ENCODE measurements at places on chromosomes 4 and X.

- no peak for DNase-seq
These were observed 23.4 kb downstream of the INTU start for GRCh38 chr4:127656047-127656680.

DNA sequence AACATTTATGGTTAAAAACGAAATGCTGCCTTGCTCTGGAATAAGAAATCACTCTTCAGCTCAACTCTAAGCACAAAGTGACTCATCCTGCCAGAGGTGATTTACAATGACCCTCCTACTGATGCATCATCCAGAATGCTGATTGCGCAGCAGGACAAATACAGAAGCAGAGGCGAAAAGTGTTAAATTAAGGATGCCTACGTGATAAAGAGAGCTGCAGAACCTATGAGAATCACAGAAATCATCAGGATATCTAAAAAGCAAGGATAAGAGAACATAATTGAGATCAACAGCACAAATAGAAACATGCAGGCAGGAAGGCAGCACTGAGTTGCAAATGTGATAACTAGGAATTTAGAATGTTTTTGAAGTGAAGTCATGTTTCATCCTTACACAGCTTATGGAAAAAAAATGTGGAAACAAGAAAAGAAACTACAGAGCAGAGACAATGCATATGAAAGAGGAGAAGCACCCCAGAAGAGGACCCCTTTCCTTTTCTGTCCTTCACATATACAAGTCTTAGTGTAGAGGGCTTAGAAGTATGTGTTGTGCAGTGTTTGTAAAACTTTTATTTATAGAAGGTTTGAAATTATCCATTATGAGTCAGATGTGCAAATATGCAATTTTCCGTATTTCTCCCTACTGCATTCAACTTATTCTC, 188.4 kb downstream of the SLC7A11 start:
- no peak for DNase-seq

DNA sequence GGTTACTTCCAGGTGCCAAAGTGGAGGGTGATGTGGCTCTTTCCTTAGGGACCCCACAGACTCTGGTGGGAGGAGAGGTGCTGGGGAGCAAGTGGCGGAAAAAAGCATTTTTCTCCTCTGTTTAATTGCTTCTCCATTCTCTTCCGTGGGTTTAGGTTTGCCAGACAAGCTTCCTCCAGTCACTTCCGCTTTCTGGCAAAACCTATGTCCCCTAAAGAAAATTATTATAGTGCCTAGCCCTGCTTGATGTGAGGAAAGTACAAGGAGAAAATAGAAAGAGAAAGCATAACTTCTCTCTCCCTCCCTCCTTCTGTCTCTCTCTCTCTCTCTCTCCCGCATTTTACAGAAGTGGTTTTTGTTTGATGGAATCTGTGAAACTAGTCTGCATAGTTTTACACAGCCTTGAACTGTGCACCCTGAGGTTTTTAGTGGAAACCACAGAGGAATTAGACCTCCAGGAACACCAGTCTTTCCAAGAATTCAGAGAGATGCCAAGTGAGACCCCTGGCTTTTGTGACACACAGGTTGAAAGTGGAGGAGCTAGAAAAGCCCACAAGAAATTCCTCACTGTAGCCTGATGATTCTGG, 231.1 kb upstream of the ANXA3 start:
- no peak for DNase-seq

GRCh38 chrX:29432534-29432933, 782.8 kb upstream of the MAGEB2 start:
- DNase-seq, result no peak

DNA sequence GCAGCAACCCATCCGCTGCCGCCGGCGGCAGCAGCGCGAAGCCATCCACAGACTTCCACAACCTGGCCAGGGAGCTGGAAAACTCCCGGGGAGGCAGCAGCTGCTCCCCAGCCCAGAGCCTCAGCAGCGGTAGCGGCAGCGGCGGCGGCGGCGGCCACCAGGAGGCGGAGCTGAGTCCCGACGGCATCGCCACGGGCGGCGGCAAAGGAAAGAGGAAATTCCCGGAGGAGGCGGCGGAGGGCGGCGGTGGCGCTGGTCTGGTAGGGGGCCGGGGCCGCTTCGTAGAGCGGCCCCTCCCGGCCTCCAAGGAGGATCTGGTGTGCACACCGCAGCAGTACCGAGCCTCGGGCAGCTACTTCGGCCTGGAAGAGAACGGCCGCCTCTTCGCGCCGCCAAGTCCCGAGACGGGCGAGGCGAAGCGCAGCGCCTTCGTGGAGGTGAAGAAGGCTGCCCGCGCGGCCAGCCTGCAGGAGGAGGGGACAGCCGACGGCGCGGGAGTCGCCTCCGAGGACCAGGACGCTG, 4.9 kb downstream of the PRDM8 start:
- peak; percentile 73 for DNase-seq

- DNase-seq, result no peak
These were observed 23.5 kb upstream of the SPINK2 start for GRCh38 chr4:56844802-56845580.

GRCh38 chr4:140268186-140268841, 105.1 kb upstream of the SCOC start:
- no peak for DNase-seq

DNA sequence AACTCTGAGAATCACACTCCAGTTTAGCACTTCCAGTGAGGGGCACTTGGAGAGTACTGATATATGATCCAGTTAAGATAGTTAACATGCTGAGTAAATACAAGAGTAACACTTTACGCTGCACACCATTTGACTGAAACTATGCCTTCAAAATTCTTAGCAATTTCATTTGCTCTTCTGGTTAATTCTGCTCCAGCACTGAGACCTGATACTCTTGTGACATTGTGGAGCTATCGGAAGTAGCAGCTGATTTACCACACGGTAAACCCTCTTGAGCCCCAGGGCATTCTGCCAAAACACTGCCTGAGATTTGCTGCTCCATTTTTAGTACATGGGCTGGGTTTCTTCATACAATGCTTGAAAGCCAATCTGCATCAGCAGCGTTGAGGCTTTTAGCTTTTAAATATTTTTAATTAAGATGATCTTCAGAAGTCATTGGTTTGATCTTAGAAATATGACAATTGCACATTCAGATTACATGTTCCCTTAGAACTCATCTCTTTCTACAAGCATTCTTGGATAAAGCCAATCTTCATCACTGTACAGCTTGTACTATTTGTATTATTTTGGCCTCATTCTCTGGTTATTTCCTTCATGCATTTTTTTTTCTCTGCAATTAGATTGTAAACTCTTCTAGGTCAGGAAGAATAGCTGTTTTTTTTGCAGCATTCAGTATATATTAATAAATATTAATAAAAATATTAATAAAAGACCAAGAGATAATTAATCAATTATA, 67.8 kb upstream of the ETNPPL start:
- DNase-seq, result no peak

DNA sequence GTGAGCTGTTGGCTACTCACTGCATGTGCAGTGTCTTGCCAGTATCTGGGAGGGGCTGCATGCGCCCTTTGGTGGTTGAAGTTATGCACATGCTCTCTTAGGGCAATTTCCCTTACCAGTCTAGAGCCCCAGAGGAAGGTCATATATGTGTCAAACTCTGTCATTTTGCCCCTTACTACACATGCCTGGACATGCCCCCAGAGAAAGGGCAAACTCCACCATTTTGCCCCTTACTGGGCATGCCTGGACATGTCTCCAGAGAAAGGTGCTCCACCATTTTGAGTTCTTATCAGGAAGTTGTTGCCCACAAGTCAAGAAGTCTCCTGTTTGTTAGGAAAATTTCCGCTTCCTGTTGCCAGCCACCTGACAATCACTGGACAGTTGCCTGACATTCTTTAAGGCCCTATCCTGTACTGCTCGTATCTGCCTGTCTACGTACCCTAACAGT, 56.4 kb upstream of the PLAC8 start:
- DNase-seq, result no peak

DNA sequence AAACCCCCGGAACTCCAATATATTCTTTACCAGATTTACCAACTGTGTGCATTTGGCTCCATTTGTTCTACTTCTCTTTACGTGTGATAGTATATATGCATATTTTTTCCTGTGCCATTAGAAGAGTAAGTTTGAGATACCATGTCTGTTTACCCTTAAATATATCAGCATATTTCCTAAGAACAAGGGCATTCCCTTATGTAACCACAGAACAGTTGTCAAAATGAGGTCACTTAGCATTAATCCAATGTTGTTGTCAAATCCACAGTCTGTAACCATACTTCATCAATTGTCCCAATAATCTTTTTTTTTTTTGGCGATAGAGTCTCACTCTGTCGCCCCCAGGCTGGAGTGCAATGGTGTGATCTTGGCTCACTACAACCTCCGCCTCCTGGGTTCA, 55.2 kb downstream of the TBC1D14 start:
- DNase-seq, result no peak

GRCh38 chr4:1554876-1555265, 129.2 kb downstream of the FAM53A start:
- no peak for DNase-seq

DNA sequence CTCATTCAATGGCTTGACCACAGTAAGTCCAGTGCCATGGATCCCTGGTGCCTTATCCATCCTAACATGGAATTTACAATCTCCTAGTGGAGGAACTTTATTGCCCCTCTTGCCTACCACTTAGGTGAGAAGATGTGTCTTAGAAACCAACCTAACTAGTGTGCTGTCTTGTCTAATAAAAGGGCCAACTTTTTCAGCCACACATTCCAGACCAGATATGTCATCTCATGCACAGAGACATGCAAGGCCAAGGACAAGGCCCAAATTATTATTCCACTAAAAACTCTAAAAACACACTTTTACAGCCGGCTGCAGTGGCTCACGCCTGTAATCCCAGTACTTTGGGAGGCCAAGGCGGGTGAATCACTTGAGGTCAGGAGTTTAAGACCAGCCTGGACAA, 10.6 kb upstream of the PRDX4 start:
- DNase-seq, result no peak

DNA sequence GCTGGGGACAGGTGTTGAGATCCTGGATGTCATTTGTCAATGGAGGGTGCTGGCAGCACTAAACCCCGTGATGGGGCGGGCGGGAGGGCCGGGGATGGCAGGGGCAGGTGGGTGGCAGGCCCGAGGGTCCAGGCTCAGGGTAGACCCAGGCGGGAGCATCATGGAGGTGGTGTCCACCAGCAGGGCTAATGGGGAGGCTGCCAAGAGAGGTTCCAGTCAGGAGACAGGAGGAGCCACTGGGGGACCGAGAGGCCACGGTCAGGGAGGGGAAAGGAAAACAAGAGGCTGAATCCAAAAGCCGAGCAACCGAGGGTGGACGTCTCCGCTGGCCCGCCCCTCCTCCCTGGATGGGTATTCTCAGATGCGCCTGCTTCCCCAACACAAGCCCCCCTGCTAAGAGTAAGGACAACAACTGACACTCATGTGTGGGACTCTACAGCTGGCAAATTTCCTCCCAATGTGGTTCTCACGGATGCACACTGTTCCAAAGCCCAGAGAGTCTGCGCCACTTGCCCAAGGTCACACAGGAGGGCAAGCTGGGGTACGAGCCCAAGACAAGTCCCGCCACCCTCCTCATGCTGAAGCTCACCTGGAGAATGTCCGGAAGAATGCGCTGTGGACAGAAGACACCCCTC, 132.0 kb downstream of the CPZ start:
- DNase-seq, result no peak

- DNase-seq, result no peak
These were observed 141.0 kb downstream of the ARX start for GRCh38 chrX:24874604-24875247.

- no peak for DNase-seq
These were observed 20.2 kb downstream of the SETD7 start for GRCh38 chr4:139535871-139536234.

DNA sequence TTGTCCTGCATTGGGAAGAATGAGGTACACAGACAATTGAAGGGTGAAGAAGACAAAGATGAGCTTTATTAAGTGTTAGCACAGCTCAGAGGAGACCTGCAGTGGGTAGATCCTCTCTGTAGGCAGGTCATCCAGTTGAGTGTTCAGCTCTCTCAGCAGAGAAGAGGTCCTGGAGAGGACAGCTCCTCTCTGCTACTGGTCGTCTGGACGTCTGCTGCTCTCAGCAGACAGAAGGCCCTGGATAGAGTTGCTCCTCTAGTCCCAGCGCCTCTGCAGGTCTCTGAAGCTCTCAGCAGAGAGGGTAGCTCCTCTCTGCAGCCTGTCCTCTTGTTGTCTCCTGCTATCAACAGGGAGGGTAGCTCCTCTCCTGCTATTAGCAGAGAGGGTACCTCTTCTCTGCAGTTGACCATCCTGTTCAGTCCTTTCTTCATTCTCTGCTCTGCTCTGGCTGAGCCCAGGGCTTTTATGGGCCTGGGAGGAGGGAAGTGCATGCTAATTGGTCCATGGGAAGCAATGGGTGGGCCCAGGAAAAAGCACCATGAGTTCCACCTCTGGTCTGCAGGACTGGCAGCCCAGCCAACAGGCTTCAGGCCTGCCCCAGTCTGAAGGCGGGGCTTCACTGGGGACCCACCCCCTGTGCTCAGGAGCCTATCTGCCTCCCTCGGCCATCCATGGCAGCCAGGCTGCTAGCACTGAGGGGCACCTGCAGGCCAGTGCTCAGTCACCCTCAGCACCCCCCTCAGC, 54.1 kb upstream of the IBSP start:
- no peak for DNase-seq

- no peak for DNase-seq
These were observed 66.8 kb downstream of the RTL9 start for GRCh38 chrX:110425222-110426154.

DNA sequence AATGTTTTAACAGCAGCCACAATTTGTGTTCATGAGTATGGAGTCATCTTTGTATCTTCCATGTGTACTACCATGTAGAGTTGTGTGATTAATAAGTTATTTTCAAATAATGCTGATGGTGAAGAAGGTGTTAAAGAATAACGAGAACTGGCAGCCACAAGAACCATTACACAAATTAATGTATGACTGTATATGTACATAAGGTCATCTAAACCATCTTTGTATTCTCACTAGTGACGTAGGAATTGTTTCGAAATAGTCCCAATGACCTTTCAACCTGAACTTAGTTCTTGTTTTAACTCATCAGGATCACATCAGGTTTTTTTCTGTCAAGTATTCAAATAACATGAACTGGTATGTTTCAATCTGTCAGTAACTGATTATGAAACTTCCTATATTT, 48.3 kb upstream of the NOCT start:
- DNase-seq, result no peak

- no peak for DNase-seq
These were observed 31.6 kb upstream of the RPS6KA6 start for GRCh38 chrX:84219551-84219950.

- DNase-seq, result no peak
These were observed 35.0 kb upstream of the BMPR1B start for GRCh38 chr4:94722748-94723147.

DNA sequence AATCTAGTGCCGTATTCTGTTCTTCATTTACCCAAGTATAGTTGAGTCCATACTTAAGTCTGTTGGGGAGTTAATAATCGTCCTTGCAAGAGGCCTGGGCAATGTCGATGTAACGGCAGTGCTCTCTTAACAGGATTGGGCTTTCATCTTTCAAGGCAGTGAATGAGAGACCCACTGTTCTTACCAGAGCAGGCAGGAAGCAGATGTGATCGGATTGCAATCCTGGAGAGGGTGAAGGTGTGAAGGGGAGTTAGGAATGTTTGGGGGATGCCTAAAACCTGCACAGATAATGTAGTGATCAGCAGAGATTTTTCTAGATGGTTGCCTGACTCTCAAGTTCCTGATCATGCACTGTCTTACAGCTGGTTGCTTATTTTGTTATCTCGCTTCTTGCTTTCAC, 308.4 kb downstream of the AFF2 start:
- DNase-seq, result no peak

- DNase-seq, result no peak
These were observed 98.9 kb downstream of the HPGD start for GRCh38 chr4:174423257-174423944.

GRCh38 chrX:16838202-16839066, 31.7 kb downstream of the RBBP7 start:
- DNase-seq, result no peak

- no peak for DNase-seq
These were observed 24.8 kb upstream of the UXT start for GRCh38 chrX:47683829-47684205.

All from stimulated activated CD4-positive, alpha-beta T cell treated with anti-CD3 and anti-CD28 coated beads, Interleukin-4, amount 100 ng/mL, for 48 hours (primary cell).